ENCODE measurements at places on chromosomes 6 and 20. TPM values are rescaled to one million over a fixed set of nuclear protein-coding genes. Genes with fewer than 3 reads are reported as not detected.

Gene DEFB113
- polyA plus RNA-seq: not detected

Gene UNC5CL
- 1.1 TPM for polyA plus RNA-seq

Gene MUC21
- polyA plus RNA-seq: 1,484 TPM

Gene SUPT3H
- polyA plus RNA-seq: 2.8 TPM

Gene ITPA
- polyA plus RNA-seq: 55.8 TPM

Data from esophagus (tissue), 2 donors.